Umbilical cord (tissue), 2 donors: ENCODE measurements at places on chromosomes 7 and 10.

- peak; percentile 10 for DNase-seq
Measured at GRCh38 chr7:30389791-30390190, 88.8 kb downstream of the NOD1 start.

DNA sequence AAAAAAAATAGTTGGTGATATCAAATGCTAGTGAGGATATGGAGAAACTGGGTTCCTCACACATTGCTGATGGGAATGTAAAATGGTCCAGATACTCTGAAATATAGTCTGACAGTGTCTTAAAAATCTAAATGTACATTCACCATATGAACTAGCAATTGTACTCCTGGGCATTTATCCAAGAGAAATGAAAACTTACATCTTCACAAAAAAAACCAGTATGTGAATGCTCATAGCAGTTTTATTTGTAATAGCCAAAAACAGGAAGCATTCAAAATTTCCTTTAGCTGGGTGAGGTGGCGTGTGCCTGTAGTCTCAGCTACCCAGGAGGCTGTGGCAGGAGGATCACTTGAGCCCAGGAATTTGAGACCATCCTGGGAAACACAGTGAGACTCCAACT is 2.1 kb upstream of the SSC4D start:
- DNase-seq: no peak

DNA sequence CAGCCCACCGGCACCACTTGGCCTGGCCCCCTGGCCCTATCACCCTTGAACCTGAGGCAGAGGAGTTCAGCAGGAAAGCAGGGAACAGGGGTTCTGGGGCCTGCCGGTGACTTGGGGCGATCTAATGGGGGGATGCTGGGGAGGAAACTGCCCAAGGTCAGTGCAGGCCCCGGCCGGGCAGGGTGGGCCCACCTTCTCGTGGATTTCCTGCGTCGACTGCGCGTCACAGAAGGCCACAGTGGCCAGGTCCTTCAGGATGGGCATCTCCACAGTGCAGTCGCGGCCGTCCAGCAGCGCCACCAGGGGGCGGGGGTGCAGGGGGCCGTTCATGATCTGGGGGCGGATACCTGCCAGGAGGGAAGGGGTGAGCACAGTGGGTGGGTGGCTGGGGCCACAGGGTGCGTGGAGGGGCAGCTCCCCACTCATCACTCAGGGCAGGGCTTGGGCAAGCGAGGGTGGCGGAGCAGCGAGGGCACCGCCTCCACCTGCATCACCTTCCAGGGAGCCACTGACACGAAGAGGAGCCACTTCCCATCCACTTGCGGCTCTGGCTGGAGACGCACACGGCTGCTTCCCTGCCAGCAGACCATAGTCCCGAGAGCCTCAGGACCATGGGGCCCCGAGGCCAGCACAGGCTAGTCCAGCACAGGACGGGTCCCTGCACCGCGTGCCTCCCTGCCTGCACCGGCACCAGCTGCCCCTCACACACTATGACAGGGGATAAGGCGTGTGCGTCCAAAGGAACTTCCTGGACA is 61.4 kb downstream of the ZRANB1 start:
- no peak for DNase-seq

DNA sequence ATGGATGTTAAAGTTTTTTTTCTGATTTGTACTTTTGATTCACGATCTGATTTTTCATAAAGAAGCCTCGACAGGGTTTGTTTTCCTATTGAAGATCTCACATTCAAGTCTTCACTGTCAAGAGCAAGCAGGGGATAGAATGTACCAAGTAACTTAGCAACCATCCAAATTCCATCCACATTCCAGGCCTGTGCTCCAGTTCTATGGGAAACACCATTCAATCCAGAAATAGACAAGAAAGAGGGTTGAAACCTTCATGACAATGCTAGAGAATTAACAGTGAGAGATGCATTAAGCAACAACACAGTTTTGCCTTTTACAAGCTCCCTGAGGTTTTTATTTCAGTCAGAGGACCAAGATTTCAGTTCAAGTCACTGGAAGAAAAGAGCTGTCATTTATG is 300.2 kb downstream of the NEBL start:
- peak; percentile 27 for DNase-seq

GRCh38 chr10:31121757-31122577 is 90.3 kb upstream of the ZNF438 start:
- no peak for DNase-seq

- DNase-seq: peak; percentile 30
Measured at GRCh38 chr10:116690356-116691322, 51.7 kb downstream of the HSPA12A start.

DNA sequence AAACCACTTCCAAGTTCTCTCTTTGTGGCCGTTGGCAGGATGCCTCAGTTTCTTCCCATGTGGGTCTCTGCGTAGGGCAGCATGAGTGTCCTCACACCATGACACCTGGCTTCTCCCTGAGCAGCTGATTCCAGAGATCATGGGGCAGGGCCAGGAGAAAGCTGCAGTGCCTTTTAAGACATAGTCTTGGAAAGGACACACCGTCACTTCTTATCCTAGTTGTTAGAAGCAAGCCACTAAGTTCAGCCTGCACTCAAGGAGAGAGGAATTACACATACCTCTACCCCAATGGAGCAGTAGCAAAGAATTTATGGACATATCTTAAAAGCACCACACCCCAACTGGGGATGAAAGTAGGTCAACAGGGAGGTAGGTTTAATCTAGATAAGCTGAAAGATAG is 16.4 kb downstream of the NODAL start:
- DNase-seq: no peak

GRCh38 chr10:44264244-44264643 is 120.7 kb downstream of the CXCL12 start:
- peak; percentile 60 for DNase-seq

- DNase-seq: no peak
Measured at GRCh38 chr10:33632432-33632831, 298.0 kb upstream of the NRP1 start.

DNA sequence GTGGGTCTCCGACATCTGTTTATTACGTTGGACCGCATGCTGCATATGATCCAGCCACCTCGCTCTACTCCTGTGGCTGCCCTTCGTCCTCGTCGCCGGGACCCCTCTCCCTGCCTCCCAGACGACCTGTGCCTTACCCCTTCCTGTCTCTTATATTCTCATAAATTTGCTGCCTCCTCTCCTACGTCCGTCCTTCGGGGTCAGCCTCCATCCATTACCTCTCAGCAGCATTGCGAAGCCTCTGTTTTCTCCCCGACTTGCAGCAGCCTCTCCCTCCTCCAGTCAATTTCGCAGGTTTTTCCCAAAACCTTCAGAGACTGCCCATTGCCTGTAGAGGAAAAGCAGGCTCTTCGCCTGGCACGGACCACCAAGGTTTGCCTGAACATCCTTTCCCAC is 39.4 kb upstream of the LEP start:
- DNase-seq: no peak

DNA sequence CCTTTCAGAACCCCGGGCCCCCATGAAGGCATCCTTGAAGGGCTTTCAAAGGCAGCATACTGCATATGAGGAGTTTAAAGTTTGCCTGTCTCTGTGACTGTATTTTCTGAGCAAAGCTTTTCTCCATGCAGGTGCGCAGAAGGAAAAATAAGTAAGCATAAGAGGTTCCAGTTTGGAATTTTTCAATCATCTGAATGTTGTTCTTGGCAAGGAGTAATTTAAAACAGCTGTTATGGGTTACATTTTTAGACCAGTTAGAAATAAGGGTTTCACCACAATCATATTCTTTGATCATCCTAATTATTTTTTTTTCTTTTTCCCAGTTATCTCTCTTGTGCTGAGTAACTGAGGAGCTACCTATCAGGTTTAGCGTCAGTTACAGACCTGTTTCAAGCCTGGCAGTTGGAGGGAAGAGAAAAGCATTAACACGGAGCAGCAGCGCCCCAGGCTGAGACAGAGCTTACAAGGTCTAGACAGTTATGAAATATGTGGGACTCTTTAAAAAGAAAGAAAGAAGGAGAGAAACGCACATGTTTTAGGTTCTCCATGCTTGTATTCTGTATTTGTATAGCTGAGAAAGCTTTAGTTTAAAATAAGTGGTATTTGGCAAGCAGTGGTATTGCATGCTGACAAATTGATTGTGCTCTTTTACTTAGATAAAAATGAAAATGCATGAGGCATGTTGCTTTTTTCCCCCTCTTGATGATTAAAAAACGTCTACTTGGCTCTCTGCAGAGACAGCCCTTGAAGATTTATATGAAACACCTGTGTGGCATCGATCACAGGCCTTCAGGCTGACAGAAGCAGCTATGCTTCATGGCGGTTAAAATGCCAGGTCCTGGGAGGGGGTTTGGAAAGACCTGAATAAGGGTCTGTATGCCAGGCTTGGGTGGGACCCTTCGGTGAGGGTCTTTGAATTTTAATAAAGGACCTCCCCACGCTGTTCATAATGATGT is 157.6 kb downstream of the GRK5 start:
- DNase-seq: peak; percentile 85

DNA sequence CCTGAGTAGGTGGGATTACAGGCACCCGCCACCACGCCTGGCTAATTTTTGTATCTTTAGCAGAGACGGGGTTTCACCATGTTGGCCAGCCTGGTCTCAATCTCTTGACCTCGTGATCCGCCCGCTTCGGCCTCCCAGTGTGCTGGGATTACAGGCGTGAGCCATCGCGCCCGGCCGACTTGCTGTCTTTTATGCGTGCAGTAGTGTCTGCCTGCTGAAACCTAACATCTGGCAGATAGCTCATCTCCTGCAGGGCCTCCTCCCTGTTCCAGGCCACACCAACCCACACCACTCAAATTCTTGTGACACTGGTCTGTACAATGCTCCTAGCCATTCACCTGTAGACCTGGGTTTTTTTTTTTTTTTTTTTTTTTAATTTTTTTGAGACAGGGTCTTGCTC is 41.5 kb downstream of the BAIAP2L1 start:
- DNase-seq: no peak

- DNase-seq: no peak
Measured at GRCh38 chr7:54015251-54015650, 526.9 kb upstream of the VSTM2A start.
